ENCODE measurements at places on chromosomes 2 and 18. TPM values are rescaled to one million over a fixed set of nuclear protein-coding genes. Genes with fewer than 3 reads are reported as not detected.

The SLC23A3 gene
- 0.58 TPM for polyA plus RNA-seq

The NCKAP5 gene
- 0.38 TPM for polyA plus RNA-seq

The CHRND gene
- polyA plus RNA-seq = not detected

The ALK gene
- not detected for polyA plus RNA-seq

The YIPF4 gene
- polyA plus RNA-seq = 94.4 TPM

DNA sequence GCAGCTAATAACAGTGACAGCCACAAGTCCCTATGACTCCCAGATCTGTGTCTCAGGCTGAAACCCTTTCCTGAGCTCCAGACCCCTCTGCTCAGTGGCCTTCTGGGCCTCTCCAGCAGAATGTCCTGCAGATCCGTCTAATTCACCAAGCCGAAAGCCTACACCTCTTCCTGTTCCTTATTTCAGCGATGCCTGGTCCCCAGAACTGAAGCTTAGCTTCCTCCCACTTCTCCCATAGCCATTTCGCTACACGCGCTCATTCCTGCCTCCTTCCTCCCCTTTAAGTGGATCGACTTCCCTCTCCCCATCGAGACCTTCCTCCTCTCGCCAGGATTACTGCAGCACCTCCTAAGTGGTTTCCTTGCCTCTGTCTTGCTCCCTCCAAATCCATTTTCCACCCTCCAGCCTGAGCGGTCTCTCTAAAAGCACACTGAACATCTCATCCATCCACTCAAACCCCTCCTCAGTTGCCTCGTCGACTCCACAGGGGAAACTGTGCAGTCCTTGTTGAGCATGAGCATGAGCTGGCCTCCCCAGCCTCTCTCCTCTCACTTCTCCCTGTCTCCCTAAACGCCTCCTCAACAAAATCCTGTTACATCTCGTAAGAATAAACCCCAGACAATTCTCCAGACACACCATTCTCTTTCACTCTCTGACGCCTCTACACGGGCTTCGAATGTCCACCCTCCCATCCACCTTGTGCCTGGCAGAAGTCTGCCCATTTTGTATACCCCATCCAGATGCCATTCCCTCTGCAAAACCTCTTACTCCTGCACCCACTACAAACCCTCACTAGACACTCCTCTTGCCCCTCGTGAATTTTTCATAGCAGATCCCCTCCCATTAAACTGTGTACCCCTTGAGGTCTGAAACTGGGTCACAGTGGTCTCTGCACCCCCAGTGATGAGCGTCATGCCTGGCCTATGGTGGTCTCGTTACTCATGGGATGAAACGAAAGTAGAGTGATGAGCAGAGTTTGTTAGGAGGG is 232.6 kb downstream of the ATAD2B start:
- no peak overlapping the region for H3K27ac ChIP-seq
- DNase-seq = no peak
- H3K4me1 ChIP-seq = no peaks in the 10 kb centered on the region
- H3K36me3 ChIP-seq = no peaks in the 10 kb centered on the region
- no peak overlapping the region for H3K4me3 ChIP-seq

- H3K27me3 ChIP-seq = no peaks in the 10 kb centered on the region
- DNase-seq = no peak
- no peak overlapping the region for H3K27ac ChIP-seq
Measured at GRCh38 chr2:70425682-70426301, 123.9 kb upstream of the FAM136A start.

GRCh38 chr2:219661197-219661954 is 33.9 kb downstream of the SLC4A3 start:
- H3K36me3 ChIP-seq = no peaks in the 10 kb centered on the region
- DNase-seq = no peak
- H3K27ac ChIP-seq = no peak overlapping the region
- no peaks in the 10 kb centered on the region for H3K27me3 ChIP-seq
- H3K4me3 ChIP-seq = no peak overlapping the region
- no peaks in the 10 kb centered on the region for H3K4me1 ChIP-seq

GRCh38 chr2:135561925-135562324 is 30.6 kb downstream of the R3HDM1 start:
- no peak for DNase-seq
- no peaks in the 10 kb centered on the region for H3K27me3 ChIP-seq
- no peak overlapping the region for H3K4me3 ChIP-seq
- H3K4me1 ChIP-seq = no peaks in the 10 kb centered on the region
- no peak overlapping the region for H3K27ac ChIP-seq

DNA sequence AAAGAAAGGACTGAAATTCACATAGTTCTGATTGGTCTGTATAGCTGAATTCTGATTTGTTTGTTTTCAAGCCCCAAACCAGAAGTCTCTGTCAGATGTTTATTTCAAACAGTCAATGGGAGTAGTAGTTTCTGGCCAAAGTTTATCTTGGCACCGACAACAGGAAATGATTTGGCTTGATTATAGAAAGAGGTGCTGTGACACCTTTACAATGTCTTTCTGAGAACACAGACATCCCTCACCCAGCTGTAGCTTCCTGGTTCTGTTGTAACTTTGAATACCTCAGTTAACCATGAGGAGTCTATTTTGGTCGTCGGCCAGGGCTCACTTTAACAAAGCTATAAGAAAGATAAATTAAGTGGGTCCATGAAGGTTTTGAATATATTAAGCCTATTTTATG is 545.0 kb upstream of the ZNF804A start:
- no peaks in the 10 kb centered on the region for H3K36me3 ChIP-seq
- H3K4me3 ChIP-seq = no peak overlapping the region
- no peaks in the 10 kb centered on the region for H3K4me1 ChIP-seq
- no peak for DNase-seq

GRCh38 chr2:189258616-189259365 is 79.2 kb upstream of the COL5A2 start:
- DNase-seq = no peak
- H3K4me3 ChIP-seq = no peak overlapping the region
- H3K36me3 ChIP-seq = no peaks in the 10 kb centered on the region
- H3K4me1 ChIP-seq = peaks cover 39% of the 10 kb centered on the region
- H3K27ac ChIP-seq = no peak overlapping the region
- H3K27me3 ChIP-seq = no peaks in the 10 kb centered on the region

DNA sequence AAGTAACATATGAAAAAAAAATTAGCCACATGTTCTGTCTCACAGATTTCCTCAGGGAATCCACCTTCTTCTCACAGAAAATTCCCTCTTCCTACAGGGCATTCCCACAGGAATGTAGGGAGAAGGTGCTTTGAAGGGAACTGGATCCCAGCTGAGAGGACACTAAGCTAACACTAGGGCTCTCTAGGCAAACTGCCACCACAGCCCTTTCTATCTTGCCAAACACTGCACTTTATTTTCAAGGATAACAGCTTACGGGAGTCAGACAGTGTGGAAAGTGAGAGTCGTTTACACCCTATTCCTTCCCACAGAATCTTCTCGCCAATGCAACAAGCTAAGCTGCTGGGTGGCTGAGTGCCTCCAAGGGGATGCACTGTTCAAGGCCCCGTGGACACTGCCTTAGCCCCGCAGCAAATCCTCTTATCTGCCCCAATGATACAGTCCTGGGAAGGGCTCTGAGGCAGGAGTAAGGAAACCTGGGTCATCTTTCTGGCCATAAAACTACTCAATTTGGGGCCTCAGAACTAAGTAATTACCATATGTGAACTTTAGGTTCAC is 76.9 kb downstream of the CCDC93 start:
- H3K4me1 ChIP-seq = peaks cover 7% of the 10 kb centered on the region
- H3K27me3 ChIP-seq = no peaks in the 10 kb centered on the region
- DNase-seq = no peak

GRCh38 chr18:12819322-12819721 is 64.7 kb downstream of the PTPN2 start:
- H3K4me1 ChIP-seq = no peaks in the 10 kb centered on the region
- no peak for DNase-seq
- no peaks in the 10 kb centered on the region for H3K27me3 ChIP-seq

- no peaks in the 10 kb centered on the region for H3K27me3 ChIP-seq
- peaks cover 33% of the 10 kb centered on the region for H3K4me1 ChIP-seq
- DNase-seq = peak; percentile 52
- peak overlapping the region; percentile 78 for H3K27ac ChIP-seq
- H3K4me3 ChIP-seq = no peak overlapping the region
Measured at GRCh38 chr2:237686659-237687136, 59.3 kb downstream of the LRRFIP1 start.
